T-helper 17 cell (primary cell): ENCODE measurements at places on chromosomes 6 and 20. TPM values are rescaled to one million over a fixed set of nuclear protein-coding genes. Genes with fewer than 3 reads are reported as not detected.

- DNase-seq, result no peak
These were observed 308.2 kb upstream of the PRND start for GRCh38 chr20:4413314-4414049.

GRCh38 chr20:35615667-35616464 is at the start of gene SPAG4:
SPAG4 (plus strand) TSS chr20:35615829; CDS start chr20:35616004, 175 bp downstream.
- peak; percentile 100 for DNase-seq

DBNDD2 gene
- 10.7 TPM for total RNA-seq

LCA5 gene
- total RNA-seq, result 0.10 TPM

- DNase-seq, result no peak
These were observed 541.7 kb upstream of the FLRT3 start for GRCh38 chr20:14879020-14879697.

DNA sequence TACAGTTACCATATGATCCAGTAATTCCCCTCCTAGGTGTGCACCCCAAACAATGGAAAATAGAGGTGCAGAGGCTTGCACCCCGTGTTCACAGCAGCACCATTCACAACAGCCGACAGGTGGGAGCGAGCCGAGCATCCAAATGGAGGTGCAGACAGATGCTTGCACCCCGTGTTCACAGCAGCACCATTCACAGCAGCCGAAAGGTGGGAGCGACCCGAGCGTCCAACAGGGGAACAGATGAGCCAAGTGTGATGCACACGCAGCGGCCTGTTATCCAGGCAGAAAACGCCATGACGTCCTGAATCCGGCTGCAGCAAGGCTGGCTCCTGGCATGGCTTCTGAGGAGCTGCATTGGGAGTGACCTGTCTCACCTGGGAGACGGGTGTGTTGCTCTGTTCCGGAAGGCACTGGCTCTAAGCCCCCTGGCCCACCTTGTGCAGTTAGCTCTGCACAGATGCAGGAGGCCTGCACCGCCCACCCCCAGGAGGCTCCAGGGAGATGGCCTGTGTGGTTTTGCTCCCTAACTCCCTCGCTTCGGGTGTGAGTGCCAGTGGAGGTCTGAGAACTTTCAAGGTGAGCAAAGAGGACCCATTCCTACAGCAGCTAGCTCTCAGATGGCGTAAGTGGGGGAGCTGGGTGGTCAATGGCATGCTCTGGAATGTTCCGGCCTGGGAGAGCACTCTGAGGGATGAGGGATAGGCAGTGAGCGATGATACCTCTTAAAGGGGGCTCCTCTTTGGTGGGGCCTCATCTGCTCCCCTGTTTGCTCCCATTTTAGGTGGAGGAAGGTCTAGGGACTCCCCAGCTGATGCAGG is 47.8 kb upstream of the FRMD1 start:
- no peak for DNase-seq

HLA-F gene
- total RNA-seq, result 629 TPM

- DNase-seq, result no peak
These were observed 74.7 kb downstream of the SESN1 start for GRCh38 chr6:109019911-109020310.

DNA sequence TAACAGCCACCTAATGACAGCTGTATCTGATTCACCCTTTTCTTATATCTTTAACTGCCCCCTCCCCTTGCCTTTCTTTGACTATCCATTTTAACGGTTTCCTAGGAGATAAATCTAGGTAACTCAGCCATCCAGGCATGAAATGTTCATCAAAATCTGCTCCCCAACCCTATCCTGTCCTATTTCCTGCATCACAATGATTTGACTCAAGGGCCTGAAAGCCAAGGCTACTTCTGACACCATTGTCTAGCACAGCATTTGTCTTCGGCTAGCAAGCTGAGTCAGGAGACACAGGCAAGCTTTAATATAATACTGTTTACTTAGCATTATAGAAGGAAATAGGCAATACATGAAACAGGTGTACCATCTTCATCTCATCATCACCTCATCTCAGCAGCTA is 31.6 kb upstream of the MANEA start:
- DNase-seq, result no peak

FKBP1C gene
- total RNA-seq, result not detected

LAMA5 gene
- 0.50 TPM for total RNA-seq

GRCh38 chr6:130944486-130944885 is 117.3 kb downstream of the SMLR1 start:
- no peak for DNase-seq

NFYA gene
- 28.2 TPM for total RNA-seq

- DNase-seq, result no peak
These were observed 22.2 kb upstream of the MRPS10 start for GRCh38 chr6:42239736-42240375.

DNA sequence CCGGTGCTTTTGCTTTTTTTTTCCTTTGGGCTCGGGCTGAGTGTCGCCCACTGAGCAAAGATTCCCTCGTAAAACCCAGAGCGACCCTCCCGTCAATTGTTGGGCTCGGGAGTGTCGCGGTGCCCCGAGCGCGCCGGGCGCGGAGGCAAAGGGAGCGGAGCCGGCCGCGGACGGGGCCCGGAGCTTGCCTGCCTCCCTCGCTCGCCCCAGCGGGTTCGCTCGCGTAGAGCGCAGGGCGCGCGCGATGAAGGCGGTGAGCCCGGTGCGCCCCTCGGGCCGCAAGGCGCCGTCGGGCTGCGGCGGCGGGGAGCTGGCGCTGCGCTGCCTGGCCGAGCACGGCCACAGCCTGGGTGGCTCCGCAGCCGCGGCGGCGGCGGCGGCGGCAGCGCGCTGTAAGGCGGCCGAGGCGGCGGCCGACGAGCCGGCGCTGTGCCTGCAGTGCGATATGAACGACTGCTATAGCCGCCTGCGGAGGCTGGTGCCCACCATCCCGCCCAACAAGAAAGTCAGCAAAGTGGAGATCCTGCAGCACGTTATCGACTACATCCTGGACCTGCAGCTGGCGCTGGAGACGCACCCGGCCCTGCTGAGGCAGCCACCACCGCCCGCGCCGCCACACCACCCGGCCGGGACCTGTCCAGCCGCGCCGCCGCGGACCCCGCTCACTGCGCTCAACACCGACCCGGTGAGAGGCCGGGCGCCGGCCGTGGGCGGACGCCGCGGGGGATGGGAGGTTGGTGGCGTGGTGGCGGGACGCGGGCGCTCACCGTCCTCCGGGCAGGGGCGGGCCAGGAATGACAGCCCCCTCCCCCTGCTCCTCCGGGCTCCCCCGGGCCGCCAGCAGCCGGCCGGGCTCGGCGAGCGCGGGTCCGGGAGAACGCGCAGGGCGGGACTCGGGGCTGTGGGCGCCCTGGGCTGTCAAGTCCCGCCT is 606 bp downstream of the ID4 start:
- DNase-seq, result no peak
